NCI-H510A (cell line): ENCODE measurements at places on chromosomes 16 and 17.

- DNase-seq: no peak
Measured at GRCh38 chr16:66926961-66927436, 1.7 kb upstream of the RRAD start.

GRCh38 chr17:16019347-16019746 is 19.7 kb downstream of the TTC19 start:
- DNase-seq: no peak

DNA sequence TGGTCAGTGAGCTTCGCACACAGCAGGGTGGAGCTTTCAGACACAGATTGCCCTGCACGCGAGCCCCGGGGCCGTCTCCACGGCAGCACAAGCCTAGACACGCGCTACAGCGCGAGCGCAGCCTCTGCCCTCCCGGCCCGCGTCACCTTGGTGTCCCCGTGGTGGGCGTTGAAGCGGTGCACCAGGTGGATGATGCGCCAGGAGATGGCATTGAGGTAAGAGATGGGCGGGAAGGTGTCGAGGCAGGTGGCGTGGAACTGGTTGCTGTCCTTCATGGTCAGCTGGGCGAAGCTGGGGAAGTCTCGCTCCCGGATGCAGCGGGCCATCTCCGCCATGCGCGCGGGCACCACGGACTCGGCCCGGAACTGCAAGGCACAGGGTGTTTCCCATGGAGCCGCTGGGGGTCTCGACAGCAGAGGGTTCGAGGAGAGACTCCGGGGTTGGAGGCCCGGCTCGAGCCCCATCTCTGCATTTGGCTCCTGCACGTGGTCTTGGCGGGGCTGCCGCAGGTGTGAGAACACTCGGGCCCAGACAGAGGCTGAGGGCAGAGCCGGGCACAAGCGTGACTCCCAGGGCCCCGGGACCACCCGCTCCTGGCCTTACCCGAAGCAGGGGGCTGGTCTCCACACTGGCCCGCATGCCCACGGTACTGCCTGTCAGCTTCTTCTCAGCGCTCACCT is 4.3 kb upstream of the CYBA start:
- no peak for DNase-seq

GRCh38 chr17:79120259-79120658 is 45.6 kb downstream of the ENGASE start:
- no peak for DNase-seq

GRCh38 chr17:70375813-70376770 is 206.8 kb downstream of the KCNJ2 start:
- no peak for DNase-seq

- no peak for DNase-seq
Measured at GRCh38 chr17:75933808-75934207, 7.0 kb downstream of the FBF1 start.

DNA sequence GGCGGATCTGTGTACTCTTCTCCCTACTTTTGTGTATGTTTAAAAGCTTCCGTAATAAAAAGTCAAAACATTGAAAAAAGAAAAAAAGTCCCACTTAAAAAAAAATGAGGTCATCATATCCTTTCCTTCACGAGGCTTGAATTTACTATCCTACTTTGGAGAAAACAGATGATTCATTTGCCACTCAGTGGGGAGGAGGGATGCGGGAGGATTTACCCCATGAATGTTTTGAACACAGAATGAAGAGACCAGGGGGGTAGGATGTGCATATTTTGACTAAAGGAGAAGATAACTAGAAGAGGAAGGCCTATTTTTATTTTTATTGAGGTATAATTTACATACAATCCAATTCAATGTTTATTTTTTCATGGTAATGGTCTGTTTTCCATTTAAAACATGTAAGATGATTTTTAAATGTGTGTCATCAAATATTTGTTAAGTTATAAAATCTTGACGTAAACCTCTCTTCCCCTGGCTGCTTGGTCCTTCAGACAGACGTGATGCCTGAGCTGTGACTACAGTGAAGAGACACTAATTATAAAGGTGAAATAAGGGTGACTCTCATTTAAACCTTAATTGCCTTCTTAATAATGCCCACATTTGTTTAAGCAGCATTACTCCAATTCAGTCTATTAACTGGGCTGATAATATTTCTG is 135.4 kb upstream of the AXIN2 start:
- DNase-seq: no peak

DNA sequence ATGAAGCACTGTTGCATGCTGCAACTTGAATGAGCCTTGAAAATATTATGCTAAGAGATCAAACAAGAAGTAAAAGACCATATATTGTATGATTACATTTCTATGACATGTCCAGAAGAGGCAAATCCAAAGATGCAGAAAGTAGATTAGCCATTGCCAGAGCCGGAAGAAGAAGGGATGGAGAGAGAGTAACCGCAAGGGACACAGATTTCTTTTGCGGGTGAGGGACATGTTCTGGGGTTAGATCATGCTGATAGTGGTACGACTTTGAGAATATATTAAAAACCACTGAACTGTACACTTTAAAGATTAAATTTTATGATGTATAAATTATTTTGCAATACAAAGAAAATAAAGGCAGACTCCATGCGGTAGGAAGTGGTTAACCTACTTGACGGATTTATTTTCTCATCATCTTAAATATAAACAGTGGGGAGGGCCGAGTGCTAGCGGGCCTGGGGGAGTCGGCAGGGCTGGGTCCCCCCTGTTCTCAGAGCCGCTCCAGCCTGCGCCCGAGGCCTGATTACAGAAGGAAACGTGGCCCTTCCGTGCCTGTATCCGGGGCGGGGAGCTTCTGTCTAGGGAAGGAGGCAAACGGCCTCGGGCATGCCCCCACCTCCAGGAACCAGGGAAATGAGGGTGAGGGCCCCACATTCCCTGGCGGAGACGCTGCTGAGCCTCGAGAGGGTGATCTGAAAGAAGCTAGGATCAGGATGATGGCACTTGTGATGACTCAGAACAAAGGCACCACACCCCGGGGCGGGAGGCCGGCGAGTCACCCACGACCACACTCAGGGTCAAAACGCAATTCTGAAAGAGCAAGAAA is 48.0 kb downstream of the SHCBP1 start:
- no peak for DNase-seq

DNA sequence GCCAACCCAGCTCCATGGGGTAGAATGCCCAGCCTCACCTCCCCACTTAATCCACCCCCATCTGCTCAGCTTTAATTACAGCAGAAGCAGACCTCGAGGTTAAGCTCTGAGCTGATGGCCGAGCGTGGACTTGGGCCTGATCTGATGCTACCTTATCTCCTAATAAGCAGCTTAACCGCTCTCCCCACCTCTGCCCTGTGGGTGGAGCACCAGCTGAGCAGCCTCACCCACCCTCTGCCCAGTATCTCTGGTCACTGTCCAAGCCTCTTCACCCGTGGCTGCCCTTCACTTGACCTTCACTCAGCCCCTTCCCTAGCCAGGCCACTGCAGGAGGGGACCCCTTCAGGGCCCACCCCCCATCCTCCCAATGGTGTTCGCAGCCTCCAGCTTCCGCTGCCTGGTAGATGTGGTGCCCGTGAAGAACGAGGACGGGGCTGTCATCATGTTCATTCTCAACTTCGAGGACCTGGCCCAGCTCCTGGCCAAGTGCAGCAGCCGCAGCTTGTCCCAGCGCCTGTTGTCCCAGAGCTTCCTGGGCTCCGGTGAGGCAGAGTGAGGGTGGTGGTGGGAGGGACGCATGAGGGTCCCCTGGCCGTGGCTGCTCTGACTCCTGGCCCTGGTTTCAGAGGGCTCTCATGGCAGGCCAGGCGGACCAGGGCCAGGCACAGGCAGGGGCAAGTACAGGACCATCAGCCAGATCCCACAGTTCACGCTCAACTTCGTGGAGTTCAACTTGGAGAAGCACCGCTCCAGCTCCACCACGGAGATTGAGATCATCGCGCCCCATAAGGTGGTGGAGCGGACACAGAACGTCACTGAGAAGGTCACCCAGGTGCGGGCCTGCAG is 6.8 kb downstream of the KCNH6 start:
- no peak for DNase-seq

DNA sequence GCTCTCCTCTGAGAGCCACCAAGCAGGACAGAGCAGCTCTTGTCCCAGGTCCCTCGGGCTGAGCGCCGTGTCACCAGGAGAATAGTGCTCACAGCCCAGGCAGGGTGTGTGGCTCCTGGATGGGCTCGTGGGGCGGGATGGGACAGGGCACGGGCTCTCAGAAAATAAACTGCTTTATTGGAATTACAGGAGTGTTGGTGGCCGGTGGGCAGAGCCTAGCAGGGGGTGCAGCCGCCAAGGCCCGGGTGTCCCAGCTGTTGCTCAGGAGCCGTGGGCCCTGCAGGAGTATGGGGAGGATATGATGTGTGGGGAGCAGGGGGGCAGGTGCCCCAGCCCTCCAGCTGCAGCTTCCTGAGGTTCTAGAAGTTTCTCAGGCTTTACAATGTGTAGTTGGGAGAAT is 17.1 kb downstream of the TELO2 start:
- DNase-seq: no peak

DNA sequence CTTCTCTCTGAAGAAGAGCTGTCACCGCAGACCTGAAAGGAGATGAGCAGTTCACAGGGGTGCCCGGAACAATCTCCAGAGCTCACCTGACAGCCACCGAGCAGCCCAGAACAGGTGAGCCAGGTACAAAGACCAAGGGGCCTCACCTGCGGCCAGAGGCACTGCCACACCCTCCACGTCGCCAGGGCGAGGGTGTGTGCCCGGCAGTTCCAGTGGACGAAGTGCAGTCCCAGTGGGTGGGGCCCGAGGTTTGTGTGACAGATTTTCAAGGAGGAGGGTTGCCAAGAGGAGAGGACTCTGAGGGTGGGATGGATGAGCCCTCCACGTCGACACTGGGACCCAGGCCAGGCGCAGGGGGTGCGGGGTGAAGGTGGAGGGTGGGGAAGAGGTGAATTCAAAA is 61.7 kb downstream of the SMPD3 start:
- no peak for DNase-seq

DNA sequence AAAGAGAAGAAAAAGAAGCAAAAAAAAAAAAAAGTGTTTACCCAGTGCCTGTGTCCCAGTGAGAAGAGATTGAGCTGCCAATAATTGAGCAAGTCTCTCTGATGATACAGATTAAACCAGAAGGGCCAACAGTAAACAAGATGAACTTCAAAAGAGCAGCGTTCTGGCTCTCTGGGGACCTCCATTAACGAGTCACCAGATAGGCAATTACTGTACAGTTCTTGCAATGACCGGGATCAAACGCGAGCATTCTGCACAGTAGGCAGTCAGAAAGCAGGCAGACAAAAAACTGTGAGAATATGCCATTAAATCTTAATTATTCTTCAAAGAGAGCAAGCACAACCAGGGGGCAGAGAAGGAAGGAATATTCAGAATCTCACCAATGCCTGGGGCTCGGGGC is 626.1 kb downstream of the TMEM114 start:
- DNase-seq: no peak

DNA sequence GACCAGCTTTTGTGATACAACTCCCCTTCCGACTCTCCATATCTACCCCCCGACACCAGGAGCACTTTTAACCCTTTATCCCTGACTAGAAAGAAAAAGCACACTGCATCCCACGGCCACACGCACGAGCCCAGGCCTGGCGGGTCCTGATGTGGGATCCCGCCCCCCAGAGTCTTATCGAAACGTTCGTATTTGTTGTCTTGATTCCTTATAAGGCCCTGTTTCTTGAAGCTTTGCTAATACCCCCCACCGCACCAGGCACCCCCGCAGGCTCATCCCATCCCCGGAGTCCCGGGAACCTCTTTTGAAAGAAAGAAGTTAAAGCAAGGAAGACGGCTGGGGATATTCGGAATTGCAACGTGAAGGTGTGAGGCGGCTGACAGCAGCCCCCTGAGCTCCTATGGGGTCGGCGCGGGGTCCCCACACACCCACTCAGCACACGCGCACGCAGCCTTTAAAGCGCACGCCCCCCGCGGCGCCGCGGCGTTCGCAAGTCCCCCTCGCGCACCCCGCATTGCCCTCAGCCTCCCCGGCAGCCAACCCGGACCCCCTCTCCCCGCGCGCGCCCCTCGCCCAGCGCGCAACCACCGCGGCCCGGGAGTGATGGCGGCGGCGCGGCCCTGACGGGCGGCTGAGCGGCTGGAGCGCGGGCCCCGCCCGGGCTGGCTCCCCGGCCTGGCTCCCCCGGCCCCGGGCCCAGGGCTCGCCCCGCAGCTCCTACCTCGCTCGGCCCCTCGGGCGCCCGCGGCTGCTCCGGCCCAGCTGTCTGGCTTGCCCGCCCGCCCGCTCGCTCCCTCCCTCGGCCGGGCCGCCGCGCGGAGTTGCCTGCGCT is 448 bp downstream of the STAT5B start:
- DNase-seq: no peak

- DNase-seq: no peak
Measured at GRCh38 chr17:1992541-1992940, 32.6 kb downstream of the RTN4RL1 start.

- DNase-seq: no peak
Measured at GRCh38 chr17:48539177-48539576, 5.7 kb downstream of the HOXB2 start.

DNA sequence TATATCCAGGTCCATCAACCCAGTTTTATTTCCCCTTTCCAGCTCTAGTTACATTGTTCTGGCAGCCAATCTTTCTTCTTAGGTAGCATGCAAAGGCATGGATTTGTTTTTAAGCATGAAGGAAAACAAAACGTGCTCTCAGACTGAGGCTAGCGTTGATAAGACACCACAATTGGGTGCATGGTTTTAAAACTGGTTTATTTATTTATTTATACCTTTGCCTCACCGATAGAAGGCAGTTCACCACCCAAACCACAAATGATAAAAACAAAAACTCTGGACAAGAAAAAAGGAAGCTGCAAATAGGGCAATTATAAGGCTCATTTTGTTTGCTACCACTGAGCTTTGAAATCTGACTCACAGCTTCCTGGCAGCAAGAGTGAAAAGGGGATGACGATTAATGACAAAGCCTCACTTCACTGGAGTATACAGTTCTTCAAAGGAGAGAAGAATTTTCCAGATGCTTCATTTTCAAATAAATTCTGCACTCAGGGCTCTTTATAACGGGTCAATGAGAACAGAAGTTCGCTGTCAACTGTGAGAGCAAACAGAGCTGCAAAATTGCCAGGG is 278.4 kb upstream of the IRX5 start:
- no peak for DNase-seq

- DNase-seq: no peak
Measured at GRCh38 chr17:622356-622755, 92.3 kb downstream of the VPS53 start.

DNA sequence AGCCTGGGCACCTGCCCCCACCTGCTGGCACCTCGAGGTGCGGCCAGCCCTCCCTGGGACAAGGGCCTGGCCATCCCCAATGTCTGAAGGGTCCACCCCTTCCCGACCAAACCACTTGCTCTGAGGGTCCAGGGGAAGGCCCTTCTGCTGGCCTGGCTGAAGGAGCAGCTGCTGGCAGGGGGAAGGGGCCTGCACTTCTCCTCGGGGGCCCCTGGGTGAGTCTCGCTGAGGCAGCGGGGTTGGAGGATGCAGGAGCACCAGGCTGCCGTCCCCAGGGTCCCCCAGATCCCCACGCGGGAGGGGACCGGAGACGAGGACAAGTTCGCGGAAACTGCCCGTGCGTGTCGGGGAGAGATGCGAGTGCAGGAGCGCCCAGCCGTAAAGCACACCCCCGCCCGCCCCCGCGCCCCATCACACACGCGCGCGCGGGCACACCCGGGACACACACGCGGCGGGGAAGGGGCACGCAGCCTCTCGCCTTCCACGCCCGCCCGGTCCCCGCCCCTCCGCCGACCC is 725 bp upstream of the CACNA1H start:
- no peak for DNase-seq

- no peak for DNase-seq
Measured at GRCh38 chr16:81798311-81799137, 19.4 kb downstream of the PLCG2 start.
